ENCODE measurements at places on chromosomes 1 and 21.

DNA sequence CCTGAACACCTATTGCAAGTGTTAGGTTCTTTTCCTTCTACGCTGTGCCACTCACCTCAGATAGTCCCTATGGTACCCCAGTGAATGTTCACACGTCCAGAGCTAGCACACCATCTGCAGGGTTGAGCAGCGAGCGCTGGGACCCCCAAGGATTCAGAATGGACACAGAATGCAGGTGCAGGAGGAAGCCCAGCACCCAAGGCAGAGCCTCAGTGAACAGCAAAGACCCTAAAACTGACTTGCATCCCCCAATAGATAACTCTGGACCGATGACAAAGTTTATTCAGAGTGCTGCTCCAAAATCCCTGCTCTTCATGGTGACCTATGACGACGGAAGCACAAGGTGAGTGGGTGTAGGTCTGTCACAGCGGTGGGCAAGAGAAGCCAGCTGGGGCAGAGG lies 15.1 kb upstream of the MX2 start:
- DNase-seq: no peak

DNA sequence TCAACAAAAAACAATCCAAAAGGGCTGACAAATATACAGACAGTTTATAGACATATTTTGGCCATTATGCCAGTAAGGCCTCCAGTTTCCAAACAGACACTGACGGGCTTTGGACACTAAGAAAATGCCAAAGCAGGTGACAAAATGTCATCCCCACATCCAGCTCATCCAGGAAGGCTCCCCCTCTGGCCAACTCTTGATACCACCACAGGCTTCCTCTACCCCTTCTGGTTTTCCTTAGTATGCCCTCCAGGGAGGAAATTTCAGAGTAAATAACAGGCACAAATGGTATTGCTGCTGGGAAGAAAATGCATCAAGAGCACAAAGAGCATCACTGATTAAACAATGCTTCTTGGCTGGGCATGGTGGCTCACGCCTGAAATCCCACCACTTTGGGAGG lies 225.3 kb downstream of the VAV3 start:
- no peak for DNase-seq

DNA sequence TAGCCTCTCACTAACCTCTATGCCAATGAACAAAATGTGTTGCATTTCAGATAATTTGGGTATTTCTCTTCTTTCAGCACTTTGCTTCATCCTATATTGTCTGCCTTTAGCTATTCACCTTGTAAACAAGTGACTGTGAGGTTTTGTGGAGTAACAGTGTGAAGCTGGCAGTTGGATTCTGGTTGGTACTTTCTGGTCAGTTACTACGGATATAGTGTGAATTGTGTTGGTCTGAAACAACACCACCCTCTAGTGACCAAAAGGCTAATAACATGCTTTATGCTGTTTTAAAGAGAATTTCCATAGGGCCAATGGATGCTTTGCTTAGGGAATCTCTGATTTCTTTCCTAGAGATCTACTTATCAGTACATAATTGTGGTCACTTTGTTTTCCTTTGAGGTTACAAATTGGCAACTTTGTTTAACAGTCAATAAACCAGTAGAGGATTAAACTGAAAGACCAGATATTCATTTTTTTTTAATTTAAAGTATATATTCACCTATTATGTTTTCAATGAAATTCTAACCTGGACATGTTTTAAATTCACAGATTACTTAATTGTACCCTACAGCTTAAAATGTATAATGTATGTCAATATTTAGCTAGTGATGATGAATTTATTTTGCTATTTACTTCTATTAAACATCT lies 2.5 kb upstream of the PTGER3 start:
- peak; percentile 34 for DNase-seq

- peak; percentile 84 for DNase-seq
These were observed 90.2 kb upstream of the C1orf21 start for GRCh38 chr1:184296466-184297243.

DNA sequence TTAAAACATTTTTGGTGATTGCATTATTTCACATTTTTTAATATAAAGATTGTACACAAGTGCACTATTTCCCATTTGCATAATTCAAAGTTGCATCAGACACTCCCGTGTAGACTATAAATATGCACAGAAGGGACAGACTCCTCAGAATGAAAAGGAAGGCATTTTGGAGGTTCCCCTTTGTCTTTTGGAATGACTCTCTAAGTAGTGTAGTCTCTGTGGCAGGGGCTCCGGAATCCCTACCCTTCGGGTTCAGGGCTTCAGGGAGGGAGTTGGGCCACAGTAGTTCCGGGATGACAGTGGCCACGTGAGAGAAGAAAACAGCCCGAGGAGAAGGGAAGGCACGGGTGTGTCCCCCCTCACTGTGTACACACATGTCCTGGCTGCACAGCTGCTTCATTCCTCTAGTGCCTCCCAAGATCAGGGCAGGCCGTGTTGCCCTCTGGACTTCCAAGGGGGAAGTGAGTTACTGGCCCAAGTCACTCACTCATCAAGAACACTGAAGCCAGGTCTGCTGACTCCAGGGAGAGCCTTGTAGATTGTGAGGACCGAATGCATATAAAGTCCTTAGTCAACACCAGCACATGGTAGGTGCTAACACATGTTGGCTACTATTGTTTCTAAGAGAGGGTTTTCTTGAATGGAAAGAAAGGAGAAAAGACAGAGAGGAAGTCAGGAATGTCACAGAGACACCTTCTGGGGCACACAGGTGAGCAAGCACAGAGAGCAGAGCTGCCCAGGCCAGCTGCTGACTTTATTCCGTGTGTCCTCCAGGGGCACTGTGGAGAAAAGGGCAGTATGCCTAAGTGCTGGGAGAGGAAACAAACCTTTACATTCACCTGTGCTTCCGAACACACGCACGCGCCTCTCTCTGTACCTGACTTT lies 39.8 kb downstream of the LHX4 start:
- DNase-seq: peak; percentile 44

GRCh38 chr1:38962113-38962512 lies 20.5 kb upstream of the RHBDL2 start:
- DNase-seq: no peak

GRCh38 chr21:36524477-36524876 lies 44.6 kb upstream of the CLDN14 start:
- no peak for DNase-seq

- DNase-seq: no peak
These were observed 272.1 kb downstream of the ZNF648 start for GRCh38 chr1:181789395-181789794.
